ENCODE measurements at places on chromosomes 12 and 14. TPM values are rescaled to one million over a fixed set of nuclear protein-coding genes. Genes with fewer than 3 reads are reported as not detected.

EML1 gene
- 0.21 TPM for total RNA-seq

GRCh38 chr12:100266585-100266834 lies 369 bp downstream of the DEPDC4 start:
- no peak for DNase-seq

ASIC1 gene
- 0.13 TPM for total RNA-seq

DNA sequence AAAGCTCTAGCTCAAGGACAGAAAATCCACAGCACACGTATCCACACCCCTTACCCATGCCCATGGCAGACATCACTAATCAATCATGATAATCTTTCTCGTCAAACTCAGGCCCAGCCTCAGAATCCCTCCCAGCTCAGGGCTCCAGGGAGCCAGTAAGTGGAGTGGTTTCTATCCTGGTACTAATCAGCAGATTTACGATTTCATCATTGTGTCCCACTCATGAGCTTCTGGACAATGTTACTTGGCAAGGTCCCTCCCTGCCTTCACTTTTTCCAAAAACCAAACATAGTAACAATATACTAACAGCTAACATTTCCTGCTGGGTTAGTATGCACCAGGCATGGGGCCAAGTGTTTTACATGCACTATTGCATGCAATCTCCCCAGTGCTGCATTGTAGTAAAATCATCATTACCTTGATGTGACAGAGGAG lies 45.8 kb upstream of the NCOR2 start:
- DNase-seq = no peak

- no peak for DNase-seq
These were observed 74.7 kb downstream of the ITPK1 start for GRCh38 chr14:93040982-93041381.

DNA sequence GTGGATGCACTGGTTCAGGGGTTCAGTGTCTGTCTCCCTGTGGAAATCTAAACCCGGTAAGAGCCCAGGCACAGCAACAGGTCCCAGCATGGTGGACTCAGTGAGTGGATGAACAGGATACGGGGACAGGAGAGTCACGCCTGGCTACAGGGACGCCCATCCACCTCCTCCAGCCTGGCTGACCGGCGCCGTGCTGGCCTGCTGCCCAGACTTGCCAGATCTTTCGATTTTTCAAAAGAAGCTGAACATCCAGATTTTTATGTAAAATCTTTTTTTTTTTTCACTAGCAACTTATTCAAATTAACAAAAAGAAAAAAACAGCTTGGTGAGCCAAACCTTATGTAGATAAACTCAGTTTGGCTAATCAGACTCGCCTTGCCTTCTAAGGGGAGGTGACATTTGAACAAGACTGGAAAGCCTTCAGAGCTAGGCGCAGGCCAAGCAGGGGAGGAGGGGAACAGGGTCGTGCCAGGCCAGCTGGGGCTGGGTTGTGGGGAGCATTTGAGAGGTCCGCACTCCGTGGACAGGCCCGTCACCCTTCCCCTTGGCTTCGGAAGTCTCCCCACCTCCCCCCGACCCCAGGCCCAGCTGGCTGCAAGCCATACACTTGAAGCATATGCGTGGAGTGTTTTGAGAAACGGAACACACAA lies 87.8 kb upstream of the NCOR2 start:
- no peak for DNase-seq

DNA sequence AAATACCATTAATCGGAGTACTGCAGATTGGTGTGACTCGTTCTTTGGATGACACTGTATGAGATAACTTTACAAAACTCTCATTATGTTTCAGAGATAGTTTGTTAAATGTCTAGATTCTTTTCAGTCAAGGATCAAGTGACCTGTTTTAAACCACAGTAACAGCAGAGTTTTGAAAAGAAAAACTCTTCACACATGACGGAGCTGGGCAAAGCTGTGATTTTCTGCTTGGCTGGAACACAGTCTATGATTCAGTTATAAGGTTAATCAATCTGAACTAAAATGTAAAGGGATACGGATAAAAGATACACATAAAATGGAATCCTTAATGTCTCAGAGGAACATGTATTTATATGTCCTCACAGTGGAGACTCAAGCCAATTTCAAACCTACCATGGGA lies 573.2 kb downstream of the PRKD1 start:
- DNase-seq = no peak

ADAM20 gene
- 0.10 TPM for total RNA-seq

PLCZ1 gene
- total RNA-seq = not detected

TSHR gene
- not detected for total RNA-seq

Data from GM12878 (cell line).